Sigmoid colon (tissue), 7 donors: ENCODE measurements at places on chromosomes 3 and 15.

- no peak overlapping the region for H3K27ac ChIP-seq
- H3K27me3 ChIP-seq = no peaks in the 10 kb centered on the region
- H3K4me3 ChIP-seq = no peak overlapping the region
Measured at GRCh38 chr3:171383206-171384018, 76.8 kb downstream of the TNIK start.

- no peaks in the 10 kb centered on the region for H3K27me3 ChIP-seq
- no peaks in the 10 kb centered on the region for H3K36me3 ChIP-seq
- no peak overlapping the region for H3K27ac ChIP-seq
- H3K4me3 ChIP-seq = no peak overlapping the region
- no peak for DNase-seq
Measured at GRCh38 chr3:161854232-161854771, 357.7 kb downstream of the OTOL1 start.

DNA sequence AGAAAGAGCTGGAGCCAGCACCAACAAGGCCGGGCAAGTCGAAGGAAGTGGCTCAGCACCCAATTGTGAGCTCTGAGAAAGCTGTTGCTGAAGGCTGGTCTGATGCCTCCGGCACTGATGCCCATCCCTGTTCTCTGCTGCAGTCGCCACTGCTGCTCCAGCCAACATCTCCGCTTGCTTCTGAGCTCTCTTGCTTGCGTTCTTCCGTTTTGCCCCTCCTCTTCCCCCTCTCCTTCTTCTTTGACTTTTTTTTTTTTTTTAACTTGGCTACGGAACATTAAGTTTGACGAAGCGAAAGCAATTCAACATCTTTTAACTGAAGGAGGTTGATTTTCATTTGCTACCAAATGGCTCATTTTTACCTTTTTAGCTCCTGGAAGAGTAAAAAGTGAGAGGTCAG is 442.9 kb downstream of the MCTP2 start:
- H3K36me3 ChIP-seq = no peaks in the 10 kb centered on the region
- DNase-seq = no peak
- no peaks in the 10 kb centered on the region for H3K27me3 ChIP-seq
- H3K4me1 ChIP-seq = no peaks in the 10 kb centered on the region

DNA sequence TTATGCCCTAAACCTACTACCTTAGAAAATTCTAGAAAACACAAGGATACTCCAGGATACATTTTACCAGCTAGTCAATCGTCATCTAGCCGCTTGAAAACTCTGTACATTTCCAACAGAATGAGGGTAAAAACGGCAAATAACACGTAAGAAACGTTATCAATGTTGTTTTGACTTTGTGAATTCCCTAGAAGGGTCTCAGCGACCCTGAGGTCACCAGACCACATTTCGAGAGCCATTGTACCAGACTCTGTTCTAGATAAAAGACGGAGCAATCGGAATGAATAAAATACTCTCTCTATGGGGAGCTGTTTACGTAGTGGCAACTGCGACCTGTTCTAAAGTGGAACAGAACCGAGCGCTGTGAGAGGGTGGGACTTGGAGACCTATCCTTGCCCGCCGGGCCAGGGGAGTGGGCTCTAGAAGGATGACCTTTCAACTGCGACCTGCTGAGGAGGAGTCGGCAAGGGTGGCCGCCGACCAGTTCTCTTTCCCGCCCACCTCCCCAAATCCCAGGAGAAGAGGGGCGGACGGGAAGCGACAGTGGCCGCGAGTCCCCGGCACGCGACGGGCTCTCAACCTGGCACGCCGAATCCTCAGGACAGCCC is 778 bp upstream of the AP4E1 start:
- H3K27ac ChIP-seq = peak overlapping the region; percentile 95
- no peak for DNase-seq
- peaks cover 33% of the 10 kb centered on the region for H3K4me1 ChIP-seq
- no peaks in the 10 kb centered on the region for H3K27me3 ChIP-seq

GRCh38 chr3:187497052-187497451 is 128.9 kb downstream of the RTP4 start:
- no peak overlapping the region for H3K4me3 ChIP-seq
- no peak for DNase-seq
- H3K27ac ChIP-seq = no peak overlapping the region
- no peaks in the 10 kb centered on the region for H3K4me1 ChIP-seq

- H3K27ac ChIP-seq = no peak overlapping the region
- H3K27me3 ChIP-seq = no peaks in the 10 kb centered on the region
- H3K4me3 ChIP-seq = no peak overlapping the region
- H3K36me3 ChIP-seq = no peaks in the 10 kb centered on the region
- H3K4me1 ChIP-seq = no peaks in the 10 kb centered on the region
- no peak for DNase-seq
Measured at GRCh38 chr3:40169983-40170382, 139.5 kb upstream of the EIF1B start.
